ENCODE measurements at places on chromosomes 11 and 22. TPM values are rescaled to one million over a fixed set of nuclear protein-coding genes. Genes with fewer than 3 reads are reported as not detected.
A peak's percentile ranks its signal among the peaks of the same experiment; 100 is the strongest.

DNA sequence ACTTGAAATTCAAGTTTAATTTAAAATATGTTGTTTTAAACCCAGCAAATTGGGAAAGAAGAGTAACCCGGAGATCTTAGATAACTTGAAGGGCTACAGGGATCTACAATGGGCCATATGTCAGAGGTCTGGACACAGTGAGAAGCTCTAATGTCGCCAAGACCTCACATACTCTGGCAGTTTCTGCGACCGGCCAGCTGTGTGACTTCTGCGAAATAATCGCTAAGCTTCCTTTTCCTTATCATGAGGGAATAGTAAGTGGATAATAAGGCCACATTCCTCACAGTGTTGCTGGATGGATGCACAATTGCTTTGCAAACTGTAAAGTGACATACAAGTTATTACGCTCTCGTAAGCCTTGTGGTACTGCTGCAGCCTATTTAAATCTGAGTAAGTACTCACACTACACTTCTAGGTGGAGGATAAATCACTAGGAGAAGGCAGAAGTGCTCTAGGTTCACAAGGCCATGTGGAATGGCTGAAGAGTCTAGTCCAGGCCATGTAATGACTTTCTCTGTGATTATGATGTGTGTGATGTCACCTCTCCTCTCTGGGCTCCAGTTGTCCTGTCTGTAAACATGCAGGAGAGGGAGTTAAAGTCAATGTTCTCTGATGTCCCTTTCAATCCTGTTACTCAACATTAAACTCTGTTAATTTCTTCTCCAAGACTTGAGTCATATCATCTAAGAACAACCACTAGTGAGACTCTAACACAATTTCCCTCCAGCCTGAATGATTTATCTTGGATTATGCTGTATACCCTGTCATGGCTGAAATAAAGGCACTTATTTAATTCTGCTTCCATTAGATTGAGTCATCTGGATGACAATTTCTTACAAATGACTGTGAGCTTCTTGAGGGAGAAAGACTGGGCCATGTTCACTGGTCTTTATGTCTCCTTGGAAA is 192.6 kb upstream of the NARS2 start:
- no peak for DNase-seq

- no peak for DNase-seq
These were observed 5.4 kb upstream of the MYO7A start for GRCh38 chr11:77122576-77123212.

DNA sequence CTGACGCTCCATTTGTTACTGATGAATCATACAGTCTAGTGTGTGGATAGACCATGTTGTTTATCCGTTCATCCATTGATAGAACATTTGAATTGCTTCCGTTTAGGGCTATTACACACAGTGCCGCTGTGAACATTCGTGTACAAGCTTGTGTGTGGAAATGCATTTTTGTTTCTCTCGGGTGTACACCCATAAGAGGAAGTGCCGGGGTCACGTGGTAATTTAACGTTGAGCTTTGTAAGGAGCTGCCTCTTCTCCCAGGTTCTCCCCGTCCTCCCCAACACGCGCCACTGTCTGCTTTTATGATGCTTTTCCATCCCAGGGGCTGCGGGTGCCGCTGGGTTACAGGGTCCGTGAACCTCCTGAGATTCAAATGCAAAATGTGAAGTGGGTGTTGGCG is 142.3 kb downstream of the IGLL1 start:
- no peak for DNase-seq

DNA sequence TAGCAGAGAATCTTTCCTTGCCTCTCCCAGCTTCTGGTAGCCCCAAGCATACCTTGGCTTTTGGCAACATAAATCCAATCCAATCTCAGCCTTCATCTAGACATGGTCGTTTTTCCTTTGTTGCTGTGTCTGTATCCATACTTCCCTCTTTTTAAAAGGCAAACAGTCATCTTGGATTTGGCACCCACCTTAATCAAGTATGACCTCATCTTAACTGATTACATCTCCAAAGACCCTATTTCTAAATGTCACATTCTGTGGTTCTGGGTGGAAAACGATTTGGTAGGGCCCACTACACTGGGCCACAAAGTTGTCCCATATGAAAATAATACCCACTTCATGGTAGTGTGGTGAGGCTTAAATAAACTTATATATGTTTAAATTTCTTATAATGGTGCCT is 852 bp downstream of the BUD13 start:
- no peak for DNase-seq

- no peak for DNase-seq
These were observed 87.7 kb downstream of the CDKN1C start for GRCh38 chr11:2797741-2798361.

GRCh38 chr11:119207415-119207960 is 1.3 kb downstream of the CBL start:
- DNase-seq, result no peak

- no peak for DNase-seq
These were observed 3.1 kb upstream of the CTSD start for GRCh38 chr11:1766719-1767398.

DNA sequence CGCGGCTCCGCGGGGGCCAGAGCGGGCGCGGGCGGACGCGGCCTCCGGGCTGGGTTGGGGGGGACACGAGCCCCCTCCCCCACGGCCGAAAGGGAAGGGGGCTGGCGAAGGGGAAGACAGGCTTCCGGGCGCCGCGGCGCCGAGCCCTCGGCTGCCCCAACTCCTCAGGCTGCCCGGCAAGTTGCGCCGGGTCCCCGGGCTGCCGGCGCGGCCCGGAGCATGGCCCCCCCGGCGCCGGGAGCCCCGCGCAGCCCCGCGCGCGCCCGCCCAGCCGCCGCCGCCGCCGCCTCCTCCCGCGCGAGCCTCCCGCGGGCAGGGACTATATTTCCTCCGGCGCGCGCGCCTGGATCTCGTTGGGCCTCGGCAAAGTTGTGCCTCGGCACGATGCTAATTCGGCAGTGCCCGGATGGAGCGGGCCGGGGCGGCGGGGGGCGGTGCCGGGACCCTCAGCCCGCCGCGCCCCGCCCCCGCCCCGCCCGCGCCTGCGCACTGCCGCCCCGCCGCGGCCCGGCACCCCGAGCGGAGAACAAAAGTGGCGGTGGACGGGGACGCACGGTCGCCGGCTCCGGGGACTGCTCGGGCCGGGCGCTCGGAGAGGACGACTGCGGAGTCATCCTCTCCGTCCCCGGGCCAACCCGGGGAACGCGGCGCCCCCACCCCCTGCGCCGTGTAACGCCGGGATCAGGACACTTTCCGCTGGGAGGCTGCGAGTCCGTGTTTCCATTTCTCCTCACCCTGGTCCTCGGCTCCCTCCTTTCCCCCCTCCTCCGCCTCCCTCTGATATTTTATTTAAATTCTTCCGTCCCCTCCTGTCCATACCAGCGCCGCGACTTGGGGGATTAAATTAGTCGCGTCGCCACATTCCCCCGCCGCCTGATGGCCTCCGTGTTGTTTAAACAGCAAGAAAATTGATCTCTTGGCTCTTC is at the start of gene PHF21B:
Gene PHF21B, minus strand, starts transcription at position 400 of the 926 bp plus-strand sequence. CDS start 456 bp downstream, outside the sequence.
- peak; percentile 66 for DNase-seq

GRCh38 chr11:14908214-14908880 is 16.3 kb upstream of the CYP2R1 start:
- no peak for DNase-seq

DNA sequence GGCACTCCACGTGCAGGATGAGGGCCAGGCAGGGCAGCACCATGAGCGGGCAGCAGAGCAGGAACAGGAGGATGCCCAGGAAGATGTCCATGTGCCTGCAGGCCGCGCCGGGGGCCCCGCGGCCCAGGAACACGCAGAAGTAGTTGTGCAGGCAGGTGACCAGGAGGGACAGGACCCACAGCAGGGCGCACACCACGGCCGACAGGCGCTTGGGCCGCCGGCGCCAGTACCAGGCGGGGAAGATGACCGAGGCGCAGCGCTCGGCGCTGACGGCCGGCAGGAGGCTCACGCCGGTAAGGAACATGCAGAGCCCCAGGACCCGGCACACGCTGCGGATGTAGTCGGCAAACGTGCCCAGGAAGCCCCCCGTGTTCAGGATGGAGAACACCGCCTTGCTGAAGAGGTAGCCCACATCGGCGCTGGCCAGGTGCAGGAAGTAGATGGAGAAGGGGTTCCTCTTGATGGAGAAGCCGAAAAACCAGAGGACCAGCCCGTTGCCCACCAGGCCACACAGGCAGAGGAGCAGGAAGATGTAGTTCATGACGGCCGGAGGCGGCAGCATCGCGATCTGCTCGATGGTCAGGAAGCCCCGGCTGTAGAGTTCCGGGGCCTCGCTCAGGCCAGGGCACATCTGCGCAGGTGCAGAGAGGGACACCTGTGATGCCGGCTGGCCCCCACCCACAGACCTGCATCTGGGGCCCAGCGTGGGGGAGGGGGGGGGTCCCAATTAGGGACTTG is 7.2 kb downstream of the MRGPRF start:
- no peak for DNase-seq

- no peak for DNase-seq
These were observed 181.0 kb downstream of the MN1 start for GRCh38 chr22:27620367-27621154.

GRCh38 chr11:47971501-47971900 is 8.9 kb upstream of the PTPRJ start:
- DNase-seq, result no peak

DNA sequence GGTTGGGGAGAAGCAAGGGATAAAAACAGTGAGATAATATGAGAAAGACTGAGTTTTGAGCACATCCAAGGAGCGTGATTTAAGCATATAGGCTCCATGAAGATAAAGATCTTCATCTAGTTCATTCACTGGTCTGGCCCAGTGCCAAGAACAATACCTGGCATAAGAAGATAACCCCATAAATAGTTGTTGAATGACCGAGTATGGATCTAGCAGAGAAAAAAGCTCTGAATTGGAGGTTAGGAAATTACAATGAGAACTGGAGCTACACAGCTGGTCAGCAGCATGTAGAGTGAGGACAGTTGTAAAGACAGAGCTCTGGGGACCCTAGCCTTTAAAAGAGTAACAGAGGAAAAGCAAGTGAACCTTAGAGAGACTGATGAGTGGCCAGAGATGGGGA is 33.0 kb upstream of the PAK1 start:
- no peak for DNase-seq

GRCh38 chr11:33168709-33169200 is 7.5 kb upstream of the CSTF3 start:
- no peak for DNase-seq

- DNase-seq, result no peak
These were observed 75.3 kb downstream of the ST3GAL4 start for GRCh38 chr11:126430581-126431335.

GRCh38 chr11:64447831-64448598 is 89.1 kb downstream of the RPS6KA4 start:
- DNase-seq, result no peak

- DNase-seq, result no peak
These were observed 61.8 kb downstream of the FBLN1 start for GRCh38 chr22:45564349-45565030.

GRCh38 chr11:44008698-44009097 is 39.1 kb upstream of the ACCSL start:
- no peak for DNase-seq

GRCh38 chr11:69950621-69951020 is 127.5 kb upstream of the ANO1 start:
- no peak for DNase-seq

DNA sequence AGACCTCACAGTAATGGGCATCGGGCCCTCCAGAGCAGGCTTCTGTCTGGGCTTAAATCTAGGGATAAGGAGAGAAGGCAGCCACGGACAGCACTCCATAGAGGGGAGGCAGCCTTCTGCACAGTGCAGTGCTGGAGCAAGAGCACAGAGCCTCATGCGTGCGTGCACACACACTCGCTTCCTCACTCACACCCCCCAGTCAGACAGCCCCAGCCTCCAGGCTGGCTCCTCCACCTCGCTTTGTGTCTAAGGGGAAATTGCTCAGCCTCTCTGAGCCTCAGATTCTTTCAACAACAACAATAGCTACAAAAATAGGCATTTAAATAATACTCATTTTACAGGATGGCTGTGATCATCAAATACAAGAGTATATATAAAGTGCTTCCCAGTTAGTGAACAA is 26.7 kb upstream of the ETS1 start:
- DNase-seq, result no peak

APLNR gene
- total RNA-seq, result not detected

C11orf97 gene
- total RNA-seq, result not detected

TCP11L1 gene
- 4.6 TPM for total RNA-seq

PDGFB gene
- 2.0 TPM for total RNA-seq

GDPD4 gene
- total RNA-seq, result not detected

FZD4 gene
- 77.6 TPM for total RNA-seq

SCGB1C1 gene
- not detected for total RNA-seq

TBCEL gene
- total RNA-seq, result 51.8 TPM

ABCG4 gene
- not detected for total RNA-seq

OR52L1 gene
- total RNA-seq, result not detected

SULT4A1 gene
- total RNA-seq, result not detected

CHRM1 gene
- not detected for total RNA-seq

MYO18B gene
- total RNA-seq, result 0.41 TPM

ANGPTL5 gene
- total RNA-seq, result not detected

ANKK1 gene
- 0.41 TPM for total RNA-seq

SPDYC gene
- not detected for total RNA-seq

FGF4 gene
- total RNA-seq, result not detected

SLN gene
- total RNA-seq, result not detected

Data from uterus (tissue), 4 donors.